ENCODE measurements at places on chromosomes 3 and 15. TPM values are rescaled to one million over a fixed set of nuclear protein-coding genes. Genes with fewer than 3 reads are reported as not detected.

DNA sequence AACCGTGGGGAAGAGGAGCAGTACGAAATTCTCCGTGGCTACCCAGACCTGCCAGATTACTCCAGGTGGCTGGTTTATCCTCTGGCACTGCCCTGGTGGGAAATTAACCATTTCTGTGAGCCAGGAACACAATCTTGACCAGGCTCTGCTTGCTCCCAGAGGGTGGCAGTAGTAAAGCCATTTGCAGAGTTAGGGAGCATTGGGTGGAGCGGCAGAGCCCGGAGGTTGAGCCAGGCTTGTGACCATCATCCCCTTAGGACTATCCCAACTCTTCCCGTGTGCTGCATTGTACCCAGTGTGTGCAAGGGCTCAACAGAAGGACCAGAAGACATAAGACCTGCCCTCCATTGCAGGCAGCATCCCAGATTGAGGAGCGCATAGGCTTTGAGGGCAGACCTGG lies 5.3 kb downstream of the KNG1 start:
- no peaks in the 10 kb centered on the region for H3K36me3 ChIP-seq
- H3K27me3 ChIP-seq = no peaks in the 10 kb centered on the region
- no peaks in the 10 kb centered on the region for H3K4me1 ChIP-seq
- no peak overlapping the region for H3K27ac ChIP-seq
- no peak for DNase-seq

- peaks cover 7% of the 10 kb centered on the region for H3K4me1 ChIP-seq
- H3K4me3 ChIP-seq = peak overlapping the region; percentile 71
- H3K27ac ChIP-seq = no peak overlapping the region
- no peaks in the 10 kb centered on the region for H3K36me3 ChIP-seq
- no peaks in the 10 kb centered on the region for H3K27me3 ChIP-seq
- DNase-seq = peak; percentile 34
Measured at GRCh38 chr3:107430214-107430995, 53.2 kb downstream of the CCDC54 start.

DNA sequence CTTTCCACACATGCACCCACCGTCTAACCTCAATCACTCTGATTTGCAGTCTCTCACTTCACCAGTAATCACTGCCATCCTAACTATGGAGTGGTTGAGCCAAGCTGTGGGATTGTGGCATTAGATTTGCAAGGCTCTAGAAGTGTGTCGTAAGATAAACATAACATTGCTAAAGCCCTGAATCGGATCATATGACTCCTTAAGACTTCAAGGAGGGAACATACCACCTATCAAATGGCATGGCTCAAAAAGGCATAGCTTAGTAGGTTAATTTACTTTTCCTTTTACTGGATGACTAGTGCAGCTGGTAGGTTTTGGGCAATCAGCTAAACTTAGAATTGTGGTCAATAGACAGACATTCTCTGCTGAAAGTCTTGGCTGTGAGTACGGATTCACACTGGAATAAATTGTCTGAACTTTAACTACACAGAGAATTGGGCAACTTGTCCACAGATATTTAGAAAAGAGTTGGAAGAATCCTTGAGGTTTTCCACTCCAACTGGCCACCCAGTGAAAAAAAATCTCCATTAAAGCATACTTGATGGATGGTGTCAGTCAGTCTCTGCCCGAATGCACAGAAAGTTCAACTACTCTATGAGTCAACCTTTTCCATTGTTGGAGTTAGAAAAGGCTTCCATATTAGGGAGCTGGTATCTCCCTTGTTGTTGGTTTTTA lies 476.7 kb upstream of the CBLB start:
- H3K27me3 ChIP-seq = no peaks in the 10 kb centered on the region
- H3K4me1 ChIP-seq = peaks cover 20% of the 10 kb centered on the region
- peak; percentile 100 for DNase-seq

DNA sequence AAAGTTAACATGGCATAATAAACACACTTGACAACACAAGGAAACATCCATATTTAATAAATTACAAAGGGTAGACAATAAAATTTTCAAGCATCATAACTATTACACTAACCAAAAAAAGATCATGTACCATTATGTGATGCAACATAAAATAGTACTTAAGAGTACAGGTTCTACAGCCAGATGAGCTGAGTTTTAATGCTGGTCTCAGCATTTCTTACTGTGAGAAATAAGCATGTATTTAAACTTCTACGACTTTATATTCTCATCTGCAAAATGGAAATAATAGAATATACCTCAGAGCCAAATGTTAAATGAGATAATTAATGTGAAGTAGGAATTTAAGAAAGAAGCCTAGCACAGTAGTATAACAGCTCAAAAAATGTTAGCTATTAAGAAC lies 33.7 kb upstream of the SLC12A8 start:
- H3K4me3 ChIP-seq = no peak overlapping the region
- no peaks in the 10 kb centered on the region for H3K4me1 ChIP-seq
- H3K36me3 ChIP-seq = no peaks in the 10 kb centered on the region
- H3K27ac ChIP-seq = no peak overlapping the region

- no peaks in the 10 kb centered on the region for H3K27me3 ChIP-seq
- H3K4me3 ChIP-seq = no peak overlapping the region
- DNase-seq = no peak
- H3K36me3 ChIP-seq = no peaks in the 10 kb centered on the region
Measured at GRCh38 chr3:129330409-129330808, 51.7 kb downstream of the HMCES start.

- H3K27me3 ChIP-seq = no peaks in the 10 kb centered on the region
- H3K4me3 ChIP-seq = no peak overlapping the region
- DNase-seq = no peak
- H3K27ac ChIP-seq = no peak overlapping the region
Measured at GRCh38 chr3:22542311-22542710, 660.8 kb upstream of the UBE2E2 start.

IL5RA gene
- total RNA-seq = not detected

DNA sequence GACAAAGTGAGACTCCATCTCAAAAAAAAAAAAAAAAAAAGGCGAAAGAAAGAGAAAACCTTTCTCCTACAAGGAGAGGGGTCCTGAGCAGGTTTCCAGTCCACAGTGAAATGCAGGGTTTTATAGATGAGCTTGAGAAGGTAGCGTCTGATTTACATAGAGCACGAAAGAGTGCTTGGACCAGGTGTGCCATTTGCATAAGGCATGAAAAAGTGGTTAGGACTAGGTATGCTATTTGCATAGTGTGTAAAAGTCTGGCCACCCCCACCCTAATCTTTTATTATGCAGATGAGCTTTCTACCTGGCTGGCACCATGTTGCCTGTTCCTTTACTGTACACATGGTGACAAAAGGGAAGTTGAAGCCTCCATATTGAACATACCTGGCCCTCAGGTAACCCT lies 13.6 kb upstream of the RNU6-1 start:
- H3K36me3 ChIP-seq = no peaks in the 10 kb centered on the region
- no peak for DNase-seq
- H3K27ac ChIP-seq = no peak overlapping the region
- no peaks in the 10 kb centered on the region for H3K4me1 ChIP-seq
- peaks cover 2% of the 10 kb centered on the region for H3K27me3 ChIP-seq
- no peak overlapping the region for H3K4me3 ChIP-seq

GRCh38 chr3:110593749-110594148 lies 477.9 kb upstream of the NECTIN3 start:
- H3K4me1 ChIP-seq = no peaks in the 10 kb centered on the region
- DNase-seq = no peak
- no peak overlapping the region for H3K27ac ChIP-seq
- H3K36me3 ChIP-seq = no peaks in the 10 kb centered on the region
- H3K27me3 ChIP-seq = no peaks in the 10 kb centered on the region

DNA sequence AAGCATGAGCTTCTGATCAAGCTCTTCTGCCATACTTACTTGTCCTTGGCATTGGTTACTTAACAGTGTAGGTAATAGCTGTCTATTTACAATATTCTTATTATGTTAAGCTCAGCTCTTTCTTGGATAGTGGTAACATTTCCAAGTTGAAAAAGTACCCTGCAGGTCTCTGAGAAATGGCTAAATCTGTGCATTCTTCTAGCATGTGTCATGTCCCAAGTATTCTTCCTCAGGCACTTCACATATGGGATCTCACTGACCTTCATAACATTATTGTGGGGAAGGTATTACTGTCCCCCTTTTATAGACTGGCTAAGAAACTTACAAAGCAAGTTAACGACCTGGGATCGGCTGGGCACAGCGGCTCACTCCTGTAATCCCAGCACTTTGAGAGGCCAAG lies 236.1 kb downstream of the RORA start:
- DNase-seq = peak; percentile 68
- H3K4me3 ChIP-seq = no peak overlapping the region
- H3K27ac ChIP-seq = no peak overlapping the region
- peaks cover 6% of the 10 kb centered on the region for H3K4me1 ChIP-seq

- H3K27me3 ChIP-seq = no peaks in the 10 kb centered on the region
- peaks cover 12% of the 10 kb centered on the region for H3K4me1 ChIP-seq
- H3K27ac ChIP-seq = no peak overlapping the region
- no peak for DNase-seq
- no peak overlapping the region for H3K4me3 ChIP-seq
Measured at GRCh38 chr15:84649706-84650105, 4.4 kb downstream of the WDR73 start.

- H3K4me1 ChIP-seq = no peaks in the 10 kb centered on the region
- H3K4me3 ChIP-seq = no peak overlapping the region
- no peaks in the 10 kb centered on the region for H3K27me3 ChIP-seq
- no peaks in the 10 kb centered on the region for H3K36me3 ChIP-seq
- DNase-seq = no peak
Measured at GRCh38 chr15:47136236-47136635, 581.1 kb upstream of the SEMA6D start.

- H3K4me3 ChIP-seq = peak overlapping the region; percentile 50
- H3K27me3 ChIP-seq = peaks cover 49% of the 10 kb centered on the region
- H3K4me1 ChIP-seq = peaks cover 16% of the 10 kb centered on the region
- no peaks in the 10 kb centered on the region for H3K36me3 ChIP-seq
- H3K27ac ChIP-seq = no peak overlapping the region
- no peak for DNase-seq
Measured at GRCh38 chr3:160224811-160225175, 429 bp upstream of the C3orf80 start.

DNA sequence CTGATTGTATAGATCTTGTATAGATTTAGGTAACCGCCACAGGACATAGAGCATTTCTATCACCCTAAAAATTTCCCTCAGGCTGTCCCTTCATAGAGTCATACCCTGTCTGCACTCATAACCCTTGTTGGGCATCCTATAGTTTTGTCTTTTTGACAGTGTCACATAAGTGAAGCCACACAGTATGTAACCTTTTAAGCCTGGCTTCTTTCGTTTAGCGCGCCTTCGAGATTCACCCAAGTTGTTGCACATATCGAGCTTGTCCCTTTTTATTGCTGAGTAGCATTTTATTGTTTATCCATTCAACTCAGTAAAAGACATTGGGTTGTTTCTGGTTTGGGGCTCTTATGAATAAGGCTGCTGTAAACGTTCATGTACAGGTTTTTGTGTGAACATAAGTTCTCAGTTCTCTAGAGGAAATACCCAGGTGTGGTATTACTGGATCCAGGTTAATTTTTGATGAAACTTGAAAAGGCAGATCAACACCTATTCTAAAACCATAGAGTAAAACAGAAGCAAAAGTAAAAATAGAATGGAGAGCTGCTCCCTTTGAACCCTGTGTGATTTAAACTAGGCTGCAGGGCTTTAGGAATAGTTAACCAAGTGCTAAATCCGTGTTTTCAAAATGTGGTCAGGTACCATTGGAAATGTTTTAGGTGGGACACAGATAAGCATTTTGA lies 49.5 kb downstream of the CD86 start:
- H3K4me1 ChIP-seq = no peaks in the 10 kb centered on the region
- H3K27ac ChIP-seq = no peak overlapping the region
- H3K36me3 ChIP-seq = no peaks in the 10 kb centered on the region
- H3K27me3 ChIP-seq = no peaks in the 10 kb centered on the region

GRCh38 chr15:87873516-87873915 lies 383.0 kb downstream of the NTRK3 start:
- no peaks in the 10 kb centered on the region for H3K36me3 ChIP-seq
- H3K27ac ChIP-seq = no peak overlapping the region
- H3K4me1 ChIP-seq = peaks cover 37% of the 10 kb centered on the region

PLA2G4D gene
- not detected for total RNA-seq

DNA sequence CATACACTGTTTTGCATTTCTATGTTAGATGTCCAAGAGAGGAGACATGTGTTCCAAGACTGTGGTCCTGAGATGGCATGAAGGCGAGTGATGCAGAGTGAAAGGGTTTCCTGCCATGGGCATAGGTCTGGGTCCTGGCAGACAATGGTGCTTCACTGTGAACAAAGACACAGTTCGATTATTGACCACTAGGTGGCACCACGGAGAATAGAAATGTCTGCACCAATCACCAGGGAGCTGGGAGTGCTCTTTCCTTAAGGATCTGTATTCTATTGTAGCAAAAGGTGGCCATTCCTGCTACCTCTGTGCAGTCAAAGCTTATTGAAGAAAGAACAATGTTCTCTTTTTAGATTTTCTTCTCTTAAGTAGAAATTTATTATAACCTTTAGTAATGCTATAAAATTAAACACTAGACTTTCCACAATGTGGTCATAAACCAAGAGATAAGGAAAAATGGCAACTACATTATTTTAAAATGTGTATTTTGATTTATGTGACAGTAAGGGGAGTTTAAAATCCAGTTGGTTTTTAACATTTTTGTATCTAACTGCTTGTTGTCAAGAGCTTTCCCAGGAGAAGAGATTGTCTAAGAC lies 88.7 kb downstream of the GABRG3 start:
- H3K4me3 ChIP-seq = no peak overlapping the region
- no peak overlapping the region for H3K27ac ChIP-seq
- H3K27me3 ChIP-seq = no peaks in the 10 kb centered on the region
- peaks cover 6% of the 10 kb centered on the region for H3K4me1 ChIP-seq

- H3K36me3 ChIP-seq = peaks cover 27% of the 10 kb centered on the region
- H3K27ac ChIP-seq = no peak overlapping the region
- no peaks in the 10 kb centered on the region for H3K27me3 ChIP-seq
- no peak for DNase-seq
- H3K4me1 ChIP-seq = no peaks in the 10 kb centered on the region
- H3K4me3 ChIP-seq = no peak overlapping the region
Measured at GRCh38 chr15:60469893-60470641, 8.9 kb downstream of the ICE2 start.

DNA sequence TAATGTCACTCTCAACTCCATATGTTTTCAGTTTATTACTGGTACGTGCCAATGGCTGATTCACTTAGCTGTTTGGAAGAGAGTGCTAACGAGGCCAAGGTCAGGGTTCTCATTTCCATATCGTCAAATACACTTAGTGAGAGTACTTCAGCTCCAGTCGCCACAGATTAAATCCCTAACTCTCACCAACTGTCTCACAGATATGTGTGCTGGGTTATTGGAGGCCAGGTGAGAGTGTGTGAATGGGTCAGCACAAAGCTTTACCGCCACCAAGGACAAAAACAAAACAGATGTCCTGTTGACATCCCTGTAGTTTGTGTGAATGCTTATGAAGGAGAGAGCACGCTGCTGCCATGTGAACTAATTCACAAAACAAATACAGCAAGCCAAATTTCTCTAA lies 133.5 kb upstream of the TBL1XR1 start:
- no peak overlapping the region for H3K4me3 ChIP-seq
- H3K27ac ChIP-seq = no peak overlapping the region

DNA sequence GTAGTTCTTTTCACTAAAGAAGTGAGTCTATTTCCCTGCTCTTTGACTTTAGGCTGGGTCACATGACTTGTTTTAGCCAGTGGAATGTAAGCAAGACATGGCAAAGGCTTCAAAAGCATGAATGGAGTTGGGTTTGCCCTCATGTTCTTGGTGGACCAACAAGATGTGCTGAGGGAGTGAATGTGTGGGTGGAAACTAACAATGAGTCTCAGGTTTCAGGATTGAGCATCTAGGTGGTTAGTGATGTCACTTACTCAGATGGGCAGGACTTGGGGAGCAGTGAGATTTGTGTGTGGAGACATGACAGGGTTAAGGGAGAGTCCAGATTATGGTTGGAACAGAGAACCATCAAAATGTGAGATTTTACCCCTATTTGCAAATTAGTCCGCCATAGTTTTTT lies 181.4 kb upstream of the UBE2E1 start:
- no peak for DNase-seq
- no peak overlapping the region for H3K27ac ChIP-seq
- H3K4me3 ChIP-seq = no peak overlapping the region
- no peaks in the 10 kb centered on the region for H3K36me3 ChIP-seq
